ENCODE measurements at places on chromosomes 16 and 17.

- DNase-seq: no peak
Observed at GRCh38 chr16:78100112-78100467, 636 bp downstream of the WWOX start.

- DNase-seq: no peak
Observed at GRCh38 chr17:34245351-34245905, 9.7 kb upstream of the CCL2 start.

DNA sequence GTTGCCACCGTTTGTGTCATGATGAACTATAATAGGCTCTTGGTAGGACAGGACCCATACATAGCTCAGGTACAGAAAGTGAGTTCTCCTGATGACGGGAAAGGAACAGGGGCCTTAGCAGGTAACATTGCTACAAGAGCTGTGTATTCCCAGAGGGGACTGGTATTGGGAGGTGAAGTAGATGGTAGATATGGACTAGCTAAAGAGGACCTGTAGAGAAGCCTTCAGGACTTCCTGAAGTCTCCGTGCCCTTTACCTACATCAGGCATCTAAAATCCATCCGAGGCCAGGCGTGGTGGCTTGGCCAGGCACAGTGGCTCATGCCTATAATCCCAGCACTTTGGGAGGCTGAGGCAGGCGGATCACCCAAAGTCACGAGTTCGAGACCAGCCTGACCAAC is 12.7 kb upstream of the SMARCD2 start:
- no peak for DNase-seq

DNA sequence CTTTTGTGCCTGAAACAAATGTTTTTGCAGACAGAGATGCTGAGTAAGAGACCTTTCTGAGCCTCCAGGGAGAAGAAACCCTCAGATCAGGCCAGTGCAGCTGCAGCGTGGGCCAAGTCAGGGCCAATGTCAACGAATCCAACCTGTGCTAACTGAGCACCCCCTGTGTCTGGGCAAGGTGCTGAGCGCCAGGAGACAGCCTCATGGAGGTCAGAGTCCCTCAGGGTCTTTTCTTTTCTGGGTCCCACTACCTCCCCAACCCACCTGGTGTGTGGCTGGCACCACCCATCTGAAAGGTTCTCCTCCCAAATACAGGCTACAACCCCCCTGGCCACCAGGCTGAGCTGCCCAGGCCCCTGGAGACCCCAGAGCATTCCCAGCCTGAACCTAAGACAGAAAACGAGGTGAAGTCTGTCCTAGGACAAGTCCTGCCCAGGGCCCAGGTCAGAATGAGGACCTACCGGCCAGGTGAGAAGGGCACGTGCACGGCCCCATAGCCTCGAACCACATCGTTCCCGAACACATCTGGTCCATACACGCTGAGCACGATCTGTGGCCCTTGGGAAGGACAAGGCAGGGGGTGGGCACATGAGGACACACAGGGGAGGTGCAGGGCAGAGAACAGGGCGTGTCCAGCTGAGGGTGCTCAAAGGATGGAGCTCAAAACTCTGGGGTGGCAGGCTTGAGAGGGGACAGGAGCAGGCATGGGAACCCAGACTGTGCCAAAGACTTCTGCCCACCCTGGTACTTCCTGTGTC is 15.0 kb downstream of the B9D1 start:
- no peak for DNase-seq

GRCh38 chr16:50534958-50535357 is 13.2 kb upstream of the NKD1 start:
- DNase-seq: no peak

- DNase-seq: no peak
Observed at GRCh38 chr16:65415460-65415859, 293.6 kb upstream of the CDH11 start.

DNA sequence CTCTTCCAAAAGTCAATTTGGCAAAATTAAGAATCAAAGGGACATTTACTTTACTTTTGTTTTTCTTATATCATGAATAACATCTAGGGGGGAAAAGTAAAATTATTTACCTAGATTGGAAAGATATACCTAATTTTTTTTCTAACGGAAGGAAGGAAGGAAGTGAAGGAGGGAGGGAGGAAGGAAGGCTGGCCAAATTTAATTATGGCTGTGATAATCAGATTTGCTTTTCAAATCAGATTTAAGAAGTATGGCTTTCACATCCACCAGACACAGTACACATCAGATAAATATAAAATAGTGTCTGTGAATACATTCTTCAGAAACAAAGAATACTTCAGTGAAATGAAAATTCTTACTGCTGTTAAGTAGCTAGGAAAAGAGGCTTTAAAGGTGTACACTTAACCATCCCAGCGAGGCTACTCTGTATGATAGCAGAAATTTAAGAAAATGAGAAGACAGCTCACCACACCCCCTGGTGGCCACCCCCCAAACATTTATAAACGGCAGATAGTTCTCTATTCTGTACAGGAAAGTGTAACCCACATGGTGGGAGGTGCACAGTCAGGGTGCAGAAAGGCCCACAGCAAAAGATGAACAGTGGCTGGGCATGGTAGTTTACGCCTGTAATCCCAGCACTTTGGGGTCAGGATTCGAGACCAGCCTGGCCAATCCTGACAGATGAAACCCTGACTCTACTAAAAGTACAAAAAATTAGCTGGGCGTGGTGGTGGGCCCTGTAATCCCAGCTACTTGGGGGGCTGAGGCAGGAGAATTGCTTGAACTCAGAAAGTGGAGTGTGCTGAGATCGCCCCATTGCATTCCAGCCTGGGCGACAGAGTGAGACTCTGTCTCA is 150.8 kb downstream of the SSH2 start:
- DNase-seq: peak; percentile 77

DNA sequence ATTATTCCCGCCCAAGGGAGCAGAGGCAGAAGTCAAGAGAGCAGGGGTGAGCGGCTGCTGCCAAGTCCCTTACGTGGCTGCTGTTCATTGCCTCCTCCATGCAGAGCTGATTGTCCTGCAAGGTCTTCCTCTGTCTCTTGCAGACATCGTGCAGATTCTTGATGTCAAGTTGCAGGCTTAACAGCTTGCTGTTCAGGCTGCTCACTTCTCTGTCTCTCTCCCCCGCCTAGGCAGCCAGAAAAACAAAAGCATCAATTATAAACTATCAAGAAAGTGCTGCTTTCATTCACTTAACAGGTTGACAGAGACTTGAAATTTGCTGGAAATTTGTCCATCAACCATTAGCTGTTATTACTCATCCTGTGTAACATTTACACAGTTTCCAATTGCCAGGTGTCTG is 7.3 kb downstream of the PMFBP1 start:
- no peak for DNase-seq

DNA sequence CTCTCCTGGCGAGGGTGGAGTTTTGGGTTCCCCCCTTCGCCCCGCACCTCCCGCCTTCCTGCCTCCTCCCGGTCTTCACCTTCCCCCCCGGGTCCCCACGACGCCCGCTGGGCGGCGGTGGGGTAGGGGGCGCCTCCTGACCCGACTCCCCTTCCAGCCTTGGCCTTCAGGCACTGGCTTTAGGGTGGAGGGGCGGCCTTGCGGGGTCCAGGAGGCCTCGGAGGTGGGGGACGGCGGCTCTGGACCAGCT is 2.4 kb downstream of the SLC16A3 start:
- DNase-seq: no peak

- DNase-seq: no peak
Observed at GRCh38 chr17:36876966-36877365, 60.3 kb upstream of the LHX1 start.

DNA sequence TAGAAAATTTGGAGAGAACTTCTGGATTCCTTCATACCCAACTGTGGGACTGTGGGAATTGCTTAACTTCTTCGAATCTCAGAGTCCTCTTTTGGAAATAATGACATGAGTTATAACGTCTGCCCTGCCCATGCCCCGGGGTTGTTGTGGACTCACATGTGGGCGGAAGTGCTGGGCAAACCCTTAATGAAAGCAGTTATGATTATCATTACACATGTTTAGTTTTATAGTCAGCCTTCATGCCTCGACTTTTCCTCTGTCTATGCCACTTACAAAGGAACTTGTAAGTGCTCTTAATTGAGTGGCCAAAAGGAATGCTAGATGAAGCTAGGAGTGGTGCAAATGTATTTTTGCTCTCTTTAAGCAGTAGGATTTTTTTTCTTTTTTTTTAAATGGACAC is 3.9 kb downstream of the KRT27 start:
- DNase-seq: no peak

- DNase-seq: no peak
Observed at GRCh38 chr16:64098451-64098850, 1023.4 kb downstream of the CDH11 start.

GRCh38 chr17:76772842-76773525 is 35.1 kb downstream of the MFSD11 start:
- peak; percentile 27 for DNase-seq

DNA sequence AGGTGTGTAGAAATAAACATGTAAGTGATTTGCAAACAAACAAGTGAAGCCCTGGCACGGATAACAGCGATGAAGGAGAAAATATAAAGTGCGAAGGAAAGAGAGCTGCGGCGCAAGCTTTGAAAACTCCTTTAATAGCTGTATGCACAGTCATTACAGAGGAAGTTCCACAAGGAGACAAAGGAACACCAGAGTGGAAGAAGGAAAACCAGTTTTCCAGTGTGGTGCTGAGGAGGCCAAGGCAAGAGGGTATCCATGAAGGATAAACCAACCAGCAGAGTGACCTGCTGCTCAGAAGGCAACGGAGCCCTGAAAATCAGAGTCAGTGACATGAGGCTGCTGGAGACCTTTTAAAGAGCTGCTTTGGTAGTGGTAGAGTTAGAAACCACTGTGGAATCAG is 24.4 kb downstream of the METTL16 start:
- no peak for DNase-seq

DNA sequence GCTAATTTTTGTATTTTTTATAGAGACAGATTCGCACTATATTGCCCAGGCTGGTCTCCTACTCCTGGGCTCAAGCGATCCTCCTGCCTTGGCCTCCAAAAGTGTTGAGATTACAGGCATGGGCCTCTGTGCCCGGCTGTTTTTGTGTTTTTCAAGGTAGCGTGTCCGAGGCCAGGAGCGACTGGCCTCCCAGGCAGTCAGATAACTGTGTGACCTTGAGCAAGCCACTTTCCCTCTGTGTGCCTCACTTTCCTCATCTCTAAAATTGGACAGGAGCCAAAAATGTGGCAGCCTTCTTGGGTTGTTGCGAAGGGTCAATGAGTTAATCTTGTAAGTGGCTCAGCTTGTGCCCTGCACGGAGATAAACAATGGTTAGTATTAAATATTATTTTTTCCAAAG is 2.4 kb downstream of the ABCC1 start:
- DNase-seq: no peak

- DNase-seq: no peak
Observed at GRCh38 chr17:6711681-6712057, 1.5 kb downstream of the SLC13A5 start.

DNA sequence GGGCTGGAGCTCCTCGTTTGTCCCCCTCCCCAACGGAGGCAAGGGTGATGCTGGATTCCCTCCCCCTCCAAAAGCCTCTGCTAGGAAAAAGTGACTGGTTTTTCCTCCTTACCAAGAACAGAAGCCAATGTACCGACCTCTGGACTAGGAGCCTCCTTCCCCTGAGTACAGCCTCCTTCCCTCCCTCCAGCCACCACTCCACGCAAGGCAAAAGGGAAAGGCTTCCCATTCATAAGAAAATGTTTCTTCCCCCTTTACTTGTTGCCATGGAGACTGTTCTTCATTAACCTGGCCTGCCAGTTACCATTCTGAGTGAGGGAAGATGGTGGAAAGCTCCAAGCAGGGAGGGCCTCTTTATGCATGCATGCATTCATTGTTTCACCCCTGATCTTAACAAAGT is 4.3 kb upstream of the PIMREG start:
- no peak for DNase-seq

DNA sequence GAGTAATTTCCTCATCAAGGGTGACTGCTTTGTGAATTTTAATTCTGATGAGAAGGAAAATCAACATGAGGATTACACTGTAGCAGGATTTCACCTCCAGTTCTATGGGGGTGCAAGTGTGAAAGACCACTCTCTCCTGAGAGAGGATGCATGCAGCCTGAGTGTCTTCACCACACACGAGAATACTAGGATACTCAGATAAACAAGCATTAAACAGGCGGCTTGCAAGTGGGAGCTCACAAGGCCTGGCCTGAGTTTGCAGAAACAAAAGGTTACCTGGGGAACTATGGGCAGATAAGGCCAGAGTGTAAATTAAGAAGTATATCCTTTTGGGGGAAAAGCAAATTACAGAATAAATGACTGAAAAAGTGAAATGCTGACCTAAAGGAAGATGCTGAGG is 46.6 kb downstream of the MYH10 start:
- no peak for DNase-seq

DNA sequence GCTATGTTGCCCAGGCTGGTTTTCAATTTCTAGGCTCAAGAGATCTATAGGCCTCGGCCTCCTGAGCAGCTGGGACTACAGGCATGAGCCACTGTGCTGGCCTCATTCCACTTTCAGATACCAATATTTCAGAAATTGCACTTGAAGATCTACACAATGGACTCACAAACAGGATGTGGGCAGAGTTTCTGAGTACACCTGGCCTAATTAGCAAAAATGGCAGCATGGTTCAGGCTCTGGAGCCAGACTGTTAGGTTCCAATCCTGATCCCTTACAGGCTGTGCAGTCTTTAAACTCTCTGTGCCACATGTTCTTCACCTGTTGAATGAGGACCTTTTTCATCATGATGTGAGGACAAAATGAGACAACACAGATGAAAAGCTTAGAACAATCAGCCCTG is 32.2 kb downstream of the RNF157 start:
- DNase-seq: no peak

DNA sequence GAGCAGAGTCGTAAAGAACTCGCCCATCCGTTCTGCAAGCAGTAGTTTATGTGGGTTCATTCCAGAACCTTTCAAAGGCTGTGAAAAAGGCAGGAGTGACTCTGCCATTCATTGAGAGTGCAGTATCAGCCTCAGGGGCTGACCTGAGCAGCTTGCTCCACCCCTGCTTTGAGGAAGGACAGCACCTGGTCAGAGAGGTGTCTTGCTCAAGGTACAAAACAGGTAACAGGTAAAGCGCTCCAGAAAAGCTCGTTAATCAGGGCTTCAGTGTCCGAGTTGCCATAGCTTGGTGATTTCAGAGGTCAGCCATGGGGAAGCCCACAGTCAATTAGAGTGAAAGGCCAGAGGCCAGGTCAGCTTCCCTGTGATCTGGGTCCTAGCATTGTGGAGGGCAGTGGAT is 251.1 kb downstream of the ABCC12 start:
- DNase-seq: no peak

Data from central memory CD8-positive, alpha-beta T cell (primary cell).